ENCODE measurements at places on chromosomes 11 and 22.
A peak's percentile ranks its signal among the peaks of the same experiment; 100 is the strongest.

GRCh38 chr11:120883404-120884080 is 140.4 kb upstream of the TBCEL start:
- DNase-seq = no peak

DNA sequence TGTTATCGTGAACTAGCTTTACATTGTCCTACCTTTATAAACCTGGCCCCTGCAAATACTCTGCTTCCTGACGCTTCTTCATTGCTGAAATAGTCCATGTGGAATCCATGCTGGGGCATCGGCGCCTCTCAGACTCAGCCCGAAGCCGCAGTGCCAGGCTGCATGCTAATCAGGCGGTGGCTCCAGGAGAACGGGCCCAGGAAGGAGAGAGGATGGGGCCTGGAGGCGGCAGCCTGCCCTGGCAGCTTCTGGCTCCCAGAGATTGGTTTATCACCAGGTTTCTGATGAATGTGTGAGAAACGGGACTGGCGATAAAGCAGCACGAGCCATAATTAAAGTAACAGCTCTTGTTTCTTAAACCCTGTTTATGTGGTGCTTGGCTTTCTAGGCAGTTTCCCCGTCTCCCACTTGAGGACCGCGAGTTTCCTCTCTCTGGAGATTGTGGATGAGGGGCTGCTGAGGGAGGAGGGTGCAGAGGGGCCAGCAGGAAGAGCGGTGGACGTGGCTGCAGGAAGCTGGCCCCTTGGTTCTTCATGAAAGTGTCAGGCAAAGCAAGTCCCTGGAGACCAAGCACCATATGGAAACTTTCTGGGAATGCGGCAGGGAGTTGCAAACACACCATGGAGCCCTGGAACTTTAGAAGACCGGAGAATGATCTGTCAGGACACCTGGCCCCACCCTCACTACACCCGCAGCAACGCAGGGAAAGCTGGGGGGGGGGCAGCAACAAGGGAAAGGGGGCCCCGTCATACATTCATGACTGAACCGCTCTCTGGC is 93.4 kb downstream of the NTM start:
- no peak for DNase-seq

- no peak for DNase-seq
Measured at GRCh38 chr22:36411589-36412258, 24.0 kb upstream of the MYH9 start.

DNA sequence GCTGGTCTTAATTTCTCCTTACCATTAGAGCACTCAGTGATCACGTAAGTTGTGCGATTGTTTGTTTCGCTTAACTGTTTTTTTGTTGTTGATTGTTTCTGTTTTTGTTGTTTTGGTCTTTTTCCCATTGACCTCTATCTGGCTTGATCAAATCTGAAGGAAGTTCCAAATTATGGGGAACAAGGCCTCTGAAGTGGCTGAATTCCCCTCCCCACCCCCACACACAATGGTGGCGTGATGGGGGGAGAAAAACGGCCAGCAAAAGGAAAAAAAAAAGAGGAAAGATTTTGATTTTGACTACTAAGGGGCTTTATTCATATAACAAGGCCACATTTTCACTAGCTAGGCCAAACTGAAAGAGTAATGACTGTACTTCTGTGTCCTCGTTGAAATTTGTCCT is 53.6 kb downstream of the OSBPL5 start:
- DNase-seq = no peak

- peak; percentile 70 for DNase-seq
Measured at GRCh38 chr11:120784566-120785251, 239.2 kb upstream of the TBCEL start.

DNA sequence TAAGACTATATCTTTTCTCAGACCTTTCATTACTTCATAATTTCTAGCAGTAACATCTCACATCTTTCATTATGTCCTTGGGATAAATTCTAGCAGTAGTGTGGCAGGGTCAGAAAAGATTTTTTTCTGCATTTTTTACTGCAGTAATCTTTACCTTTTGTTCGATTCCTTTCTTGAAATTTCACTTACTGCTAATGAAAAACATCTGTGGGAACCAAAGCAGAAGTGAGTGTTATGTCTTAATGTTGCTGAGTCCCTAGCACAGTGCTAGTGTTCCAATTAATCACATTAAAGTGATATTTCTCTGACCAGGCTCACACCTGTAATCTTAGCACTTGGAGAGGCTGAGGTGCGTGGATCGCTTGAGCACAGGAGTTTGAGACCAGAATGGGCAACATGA is 123.6 kb downstream of the EHF start:
- no peak for DNase-seq

- no peak for DNase-seq
Measured at GRCh38 chr11:60775420-60775961, 9.6 kb upstream of the MS4A10 start.
